CD4-positive, alpha-beta T cell treated with Interleukin-15 for 4 hours (primary cell): ENCODE measurements at places on chromosomes 1 and 21.

DNA sequence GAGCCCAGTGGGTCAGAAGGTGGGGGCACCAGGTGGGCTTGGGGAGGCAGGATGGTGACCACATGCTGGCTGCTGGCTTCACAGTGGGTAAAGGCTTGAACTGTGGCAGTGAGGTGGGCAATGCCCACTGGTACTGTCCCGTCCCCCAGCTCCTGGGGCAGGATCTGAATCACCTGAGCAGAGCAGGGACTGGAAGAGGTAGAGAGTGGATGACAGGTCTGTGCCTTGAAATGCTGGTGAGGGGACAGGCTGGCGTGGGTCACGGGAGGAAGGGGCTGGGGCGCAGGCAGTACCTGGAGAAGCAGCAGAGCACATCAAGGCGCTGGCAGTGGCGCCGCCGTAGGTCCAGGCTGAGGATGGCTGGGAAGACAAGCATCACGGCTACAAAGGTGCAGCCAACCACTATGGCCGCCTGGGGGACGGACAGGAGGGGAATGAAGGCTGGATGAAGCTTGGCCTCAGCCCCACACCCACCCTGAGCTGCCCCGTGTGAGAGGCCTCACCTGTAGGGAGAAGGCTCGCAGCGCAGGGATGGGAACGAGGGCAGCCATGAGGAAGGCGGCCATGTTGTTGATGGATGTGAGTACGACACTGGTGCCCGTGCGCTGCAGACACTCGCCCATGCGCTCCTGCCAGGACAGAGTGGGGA is 14.9 kb downstream of the PTCH2 start:
- no peak for DNase-seq

- peak; percentile 30 for DNase-seq
These were observed 2.7 kb downstream of the SERPINC1 start for GRCh38 chr1:173914366-173914871.

DNA sequence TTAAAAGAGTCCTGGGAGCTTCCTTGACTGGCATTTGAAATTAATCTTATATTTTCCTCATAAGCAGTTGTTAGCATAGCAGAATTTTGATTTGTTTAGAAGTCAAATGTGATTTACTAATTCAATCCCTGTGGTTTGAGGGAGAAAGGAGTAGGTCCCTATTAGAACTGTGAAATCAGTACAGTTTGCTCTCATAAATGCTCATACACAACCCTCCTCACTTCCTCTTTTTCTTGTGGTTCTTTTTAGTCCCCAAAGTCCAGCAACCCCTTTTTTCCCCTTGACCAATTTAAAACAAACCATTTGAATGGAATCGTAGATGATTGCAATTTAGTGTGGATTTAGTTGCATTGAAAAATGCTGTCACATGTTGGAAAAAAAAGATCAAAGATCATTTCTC is 9.2 kb upstream of the IFI44 start:
- DNase-seq, result no peak

- DNase-seq, result no peak
These were observed 202.9 kb downstream of the ZP4 start for GRCh38 chr1:237687804-237688203.

GRCh38 chr1:58561633-58562032 is 15.1 kb upstream of the OMA1 start:
- DNase-seq, result no peak

- DNase-seq, result no peak
These were observed 222.7 kb downstream of the PTPRU start for GRCh38 chr1:29458737-29459619.

DNA sequence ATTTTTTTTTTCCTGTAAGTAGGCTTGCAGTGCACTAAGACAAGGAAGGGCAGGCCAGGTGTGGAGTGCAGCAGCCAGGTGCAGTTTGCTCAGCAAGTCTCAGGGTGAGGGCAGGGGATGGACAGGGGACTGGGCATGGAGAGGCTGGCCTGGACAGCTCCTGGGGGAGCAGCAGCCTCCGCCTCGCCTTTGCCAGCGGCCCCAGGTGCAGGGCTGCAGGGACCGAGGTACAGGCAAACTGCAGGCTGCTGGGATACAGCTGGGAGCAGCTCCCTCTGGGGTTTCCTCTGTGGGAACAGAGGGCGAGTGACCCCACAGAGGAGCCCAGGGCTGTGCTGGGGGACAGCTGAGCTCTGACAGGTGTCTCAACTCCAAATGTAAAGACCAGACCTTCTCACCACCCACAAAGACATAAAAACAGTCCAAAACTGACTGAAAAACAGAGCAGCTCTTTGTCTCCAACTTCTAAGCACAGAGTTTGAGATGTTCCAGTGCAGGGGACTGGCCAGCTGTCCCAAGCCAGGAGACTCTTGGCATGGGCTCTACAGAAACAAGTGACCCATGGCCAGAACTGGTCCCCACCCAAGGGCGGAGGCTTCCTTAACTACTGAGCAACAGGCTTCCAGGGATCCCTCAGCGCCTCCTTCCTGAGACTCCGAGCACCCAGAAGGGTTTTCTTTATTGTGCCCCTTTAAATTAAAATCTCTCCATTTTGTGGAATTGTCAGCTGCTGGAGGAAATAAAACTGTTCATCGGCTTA is 27.7 kb upstream of the AJAP1 start:
- DNase-seq, result no peak

DNA sequence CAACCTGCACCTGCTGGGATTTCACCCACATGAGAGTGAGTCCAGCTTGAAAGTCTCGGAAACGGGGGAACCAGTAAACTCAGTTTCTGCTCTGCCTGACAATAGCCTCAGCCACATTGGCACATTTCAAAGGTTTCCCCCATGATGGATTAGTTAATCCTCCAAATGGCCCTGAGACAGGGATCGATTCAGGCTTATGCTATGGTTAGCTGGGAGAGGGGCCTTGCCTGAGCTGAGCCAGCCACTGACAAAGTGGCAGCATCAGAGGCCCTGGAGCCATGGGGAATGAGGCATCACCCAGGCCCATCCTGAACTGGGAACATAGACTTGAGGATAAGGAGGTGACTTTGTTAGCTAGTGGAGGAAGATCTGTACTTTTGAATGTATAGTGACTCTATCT is 2.9 kb upstream of the CLSTN1 start:
- DNase-seq, result no peak
